ENCODE measurements at places on chromosomes 11 and 22. TPM values are rescaled to one million over a fixed set of nuclear protein-coding genes. Genes with fewer than 3 reads are reported as not detected.

- peak; percentile 68 for DNase-seq
Observed at GRCh38 chr11:20353829-20354434, 9.6 kb upstream of the HTATIP2 start.

- DNase-seq = no peak
Observed at GRCh38 chr11:457111-457760, 7.2 kb downstream of the PTDSS2 start.

GRCh38 chr11:63720611-63721010, 39.3 kb downstream of the RTN3 start:
- DNase-seq = no peak

- DNase-seq = no peak
Observed at GRCh38 chr11:1310772-1311468, 1.5 kb upstream of the TOLLIP start.

DNA sequence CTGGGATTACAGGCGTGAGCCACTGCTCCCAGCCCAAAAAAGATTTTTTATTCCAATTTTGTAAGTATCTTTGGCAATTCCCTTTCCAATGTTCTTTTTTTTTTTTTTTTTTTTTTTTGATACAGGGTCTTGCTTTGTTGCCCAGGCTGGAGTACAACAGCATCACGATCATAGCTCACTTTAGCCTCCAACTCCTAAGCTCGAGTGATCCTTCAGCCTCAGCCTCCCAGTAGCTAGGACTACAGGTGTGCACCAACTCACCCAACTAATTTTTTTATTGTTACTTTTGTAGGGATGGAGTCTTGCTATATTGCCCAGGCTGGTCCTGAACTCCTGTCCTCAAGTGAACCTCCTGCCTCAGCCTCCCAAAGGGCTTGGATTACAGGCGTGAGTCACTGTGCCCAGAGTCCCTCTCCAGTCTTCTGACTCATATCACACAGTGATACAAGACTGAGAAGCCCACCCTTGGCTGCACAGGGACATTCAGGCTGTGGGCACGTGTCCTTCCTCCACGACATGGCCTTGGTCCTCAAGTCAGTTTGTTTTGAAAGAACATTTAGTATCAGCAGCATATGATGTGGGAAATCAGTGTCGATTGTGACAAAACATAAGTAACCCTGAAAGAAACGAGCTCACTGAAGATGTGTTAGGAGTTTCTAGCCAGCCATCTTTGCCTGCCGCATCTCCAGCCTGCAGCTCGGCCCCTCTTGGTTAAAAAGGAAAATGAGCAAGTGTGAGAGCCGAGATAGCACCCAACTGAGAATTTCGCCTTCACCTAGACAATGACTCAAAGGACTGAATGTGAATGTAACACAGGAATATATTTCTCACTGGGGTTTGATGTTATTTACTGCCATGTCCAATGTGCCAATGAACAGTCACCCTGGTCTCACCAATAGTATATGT, 175.5 kb downstream of the MN1 start:
- DNase-seq = no peak

DNA sequence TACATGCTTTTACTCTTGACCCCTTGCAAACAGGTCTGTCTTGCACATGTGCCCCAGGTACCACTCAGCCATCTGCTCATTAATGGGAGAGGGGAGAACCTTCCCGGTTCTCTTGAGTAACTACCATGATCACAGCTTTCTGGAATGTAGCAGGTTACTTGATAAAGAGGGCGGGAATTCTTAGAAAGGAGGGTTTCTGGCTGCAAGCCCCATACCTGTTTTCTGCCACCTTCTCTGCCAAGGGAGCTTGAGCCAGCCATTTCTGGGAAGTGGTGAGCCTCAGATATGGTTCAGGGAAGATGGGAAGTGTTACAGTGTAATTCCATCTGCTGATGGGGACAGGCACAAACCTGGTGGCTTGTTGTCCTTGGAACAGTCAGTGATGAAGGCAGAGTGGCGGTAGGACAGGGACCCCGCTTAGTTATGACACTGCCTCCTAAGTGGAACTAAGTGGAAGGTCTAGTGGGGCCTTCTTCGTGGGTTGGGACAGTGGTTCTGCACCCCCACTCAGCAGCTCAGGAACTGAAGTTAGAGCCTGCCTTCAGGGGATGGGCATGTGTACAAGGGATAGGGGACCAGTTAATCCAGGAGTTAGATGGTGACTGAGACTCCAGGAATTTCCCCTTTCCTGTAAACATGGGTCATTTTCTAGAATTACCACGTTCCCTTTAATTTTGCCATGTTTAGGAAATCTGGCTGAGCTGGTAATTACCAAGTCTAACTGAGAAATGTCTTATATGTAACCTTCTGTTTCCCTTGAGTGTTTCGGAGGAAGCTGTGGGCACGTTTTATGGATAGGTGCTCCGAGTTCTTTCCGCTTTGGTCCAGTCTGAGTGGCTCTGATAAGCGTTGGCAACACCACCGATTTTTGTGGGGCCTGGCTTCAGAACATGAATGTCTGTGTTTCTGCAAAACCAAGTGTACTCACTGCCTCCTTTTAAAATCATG, 35.3 kb downstream of the BCR start:
- peak; percentile 44 for DNase-seq

DNA sequence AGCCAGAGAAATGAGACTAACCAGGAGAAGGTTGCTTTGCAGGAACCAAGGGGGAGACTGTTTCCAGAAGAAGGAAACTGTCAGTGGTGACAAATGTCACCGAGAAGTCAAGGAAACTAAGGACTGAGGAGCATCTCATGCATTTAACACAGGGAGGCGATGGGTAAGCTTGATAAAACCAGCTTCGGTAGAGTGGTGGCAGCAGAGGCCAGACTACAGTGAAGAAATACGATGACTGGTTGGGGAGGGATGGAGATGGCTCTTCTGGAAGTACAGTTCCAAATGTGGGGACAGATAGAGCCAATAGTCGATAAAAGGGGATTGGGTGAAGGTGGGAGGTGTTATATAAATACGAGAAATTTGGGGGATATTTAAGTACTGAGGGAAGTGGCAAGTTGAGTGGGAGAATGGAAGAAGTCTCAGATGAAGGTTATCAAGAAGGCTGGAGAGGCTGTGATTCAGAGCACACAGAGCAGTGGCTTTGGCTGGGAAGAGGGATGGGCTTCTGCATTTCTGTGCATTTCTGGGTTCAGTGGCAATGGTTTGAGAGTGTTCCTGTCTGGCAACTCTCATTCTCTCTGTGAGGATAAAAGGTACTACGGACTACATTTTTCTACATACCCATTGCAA, 29.2 kb downstream of the SC5D start:
- DNase-seq = peak; percentile 40

DNA sequence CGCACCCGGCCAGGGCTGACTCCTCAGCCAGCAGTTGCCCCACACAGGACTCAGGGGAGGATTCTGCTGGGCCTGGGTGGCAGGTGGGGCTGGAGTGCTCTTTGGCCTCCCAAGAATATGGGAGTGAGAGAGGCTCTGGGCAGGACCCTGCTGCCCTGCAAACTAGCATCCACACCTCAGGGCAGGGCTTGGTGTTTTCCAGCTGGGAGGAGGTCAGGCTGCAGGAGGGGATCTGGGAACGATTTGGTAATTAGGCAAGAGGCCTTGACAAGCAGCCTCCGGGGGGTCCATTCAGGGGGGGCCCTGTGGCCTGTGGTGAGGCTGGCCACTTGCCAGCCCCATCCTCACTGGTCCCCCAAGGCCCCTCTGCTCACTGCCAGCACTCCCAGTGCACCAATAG, 35.8 kb downstream of the WNT11 start:
- DNase-seq = no peak

The OR5P2 gene
- not detected for total RNA-seq

The ESRRA gene
- 12.0 TPM for total RNA-seq

The EFEMP2 gene
- 85.5 TPM for total RNA-seq
